ENCODE measurements at places on chromosomes 16 and 17. TPM values are rescaled to one million over a fixed set of nuclear protein-coding genes. Genes with fewer than 3 reads are reported as not detected.

MAP2K4 gene
- total RNA-seq = 21.7 TPM

TLCD3A gene
- 18.7 TPM for total RNA-seq

SNX11 gene
- total RNA-seq = 11.8 TPM

LGALS9C gene
- not detected for total RNA-seq

SLFN12L gene
- 0.91 TPM for total RNA-seq

LRRC37A2 gene
- total RNA-seq = 0.77 TPM

IL17C gene
- not detected for total RNA-seq

SPECC1 gene
- 38.8 TPM for total RNA-seq

KRT9 gene
- total RNA-seq = not detected

NOXO1 gene
- total RNA-seq = not detected

PERCC1 gene
- total RNA-seq = not detected

DPEP3 gene
- not detected for total RNA-seq

APOH gene
- not detected for total RNA-seq

PDILT gene
- not detected for total RNA-seq

PRR35 gene
- not detected for total RNA-seq

LITAFD gene
- not detected for total RNA-seq

TBX2 gene
- 1.4 TPM for total RNA-seq

GRCh38 chr17:15274017-15274416 is 8.9 kb upstream of the PMP22 start:
- DNase-seq = no peak

DNA sequence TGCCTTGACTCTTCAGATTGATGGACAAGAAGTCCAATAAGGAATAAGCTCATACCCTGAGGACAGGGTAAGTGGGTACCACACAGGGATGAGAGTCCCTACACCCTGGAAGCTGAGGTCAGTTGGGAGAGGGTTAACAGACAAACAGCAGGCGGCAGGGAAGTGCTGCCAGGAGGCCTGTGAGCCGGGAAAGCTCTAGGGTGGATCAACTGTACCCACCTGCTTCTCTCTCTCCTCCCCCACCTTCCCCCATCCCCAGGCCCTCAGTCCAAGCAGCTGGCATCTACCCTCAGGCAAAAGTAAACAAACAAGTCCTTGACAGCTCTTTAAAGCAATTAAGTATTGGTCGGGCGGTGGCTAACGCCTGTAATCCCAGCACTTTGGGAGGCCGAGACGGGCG is 20.7 kb upstream of the MYLK3 start:
- no peak for DNase-seq

- DNase-seq = peak; percentile 6
These were observed 3.0 kb downstream of the CDH11 start for GRCh38 chr16:65118871-65119270.

DNA sequence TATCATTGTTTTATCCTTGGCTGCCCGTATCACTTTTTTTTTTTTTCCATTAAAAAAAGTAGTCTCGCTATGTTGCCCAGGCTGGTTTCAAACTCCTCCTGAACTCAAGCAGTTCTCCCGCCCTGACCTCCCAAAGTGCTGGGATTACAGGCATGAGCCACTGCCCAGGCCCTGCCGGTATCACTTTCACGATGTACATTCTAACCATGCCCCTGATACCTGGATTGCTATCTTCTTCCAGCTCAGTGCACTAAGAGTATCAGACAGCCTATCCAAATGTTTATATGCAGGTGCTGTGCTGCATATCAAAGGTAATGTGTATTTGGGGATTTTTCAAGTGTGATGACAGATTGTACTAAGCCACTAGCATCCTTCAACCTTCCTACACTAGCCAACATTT is 14.2 kb downstream of the MOSMO start:
- DNase-seq = no peak

- peak; percentile 10 for DNase-seq
These were observed 41.1 kb upstream of the CACNG3 start for GRCh38 chr16:24214992-24215391.

GRCh38 chr17:700504-701094 is 14.0 kb downstream of the VPS53 start:
- DNase-seq = no peak

DNA sequence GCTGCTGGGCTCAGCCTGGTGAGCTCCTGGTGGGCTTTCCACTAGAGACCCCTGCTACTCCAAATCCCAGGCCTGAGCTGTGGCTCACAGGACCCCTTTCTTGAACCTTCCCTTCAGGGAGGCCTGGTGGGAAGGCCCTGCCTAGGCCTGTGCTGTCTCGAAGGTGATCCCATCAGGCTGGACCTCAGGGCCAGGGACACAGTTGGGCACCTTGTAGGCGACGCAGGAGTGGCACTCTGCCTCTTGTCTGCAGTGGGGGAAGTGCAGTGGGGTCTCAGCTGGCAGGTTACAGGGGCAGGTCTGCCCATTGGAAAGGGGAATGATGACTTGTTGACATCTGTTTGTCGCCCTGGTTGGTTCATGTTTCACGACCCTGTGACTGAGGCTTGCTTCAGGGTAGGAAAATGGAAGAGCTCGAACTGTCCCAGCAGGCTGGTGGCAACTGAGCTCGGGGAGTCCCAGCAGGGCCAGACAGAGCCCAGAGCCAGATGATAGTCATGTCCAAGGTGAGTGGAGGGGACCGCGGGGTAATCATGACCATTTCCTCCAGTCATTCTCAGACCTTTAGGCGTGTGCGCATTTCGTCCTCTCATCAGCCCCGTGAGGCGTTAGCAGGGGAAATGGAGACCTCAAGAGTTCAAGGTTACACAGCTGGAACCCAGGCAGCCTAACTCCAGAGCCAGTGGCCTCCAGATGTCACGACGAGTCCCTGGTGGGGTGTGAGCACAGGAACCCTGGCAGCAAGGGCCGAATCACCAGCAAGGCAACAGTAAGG is 11.3 kb downstream of the CMIP start:
- no peak for DNase-seq

DNA sequence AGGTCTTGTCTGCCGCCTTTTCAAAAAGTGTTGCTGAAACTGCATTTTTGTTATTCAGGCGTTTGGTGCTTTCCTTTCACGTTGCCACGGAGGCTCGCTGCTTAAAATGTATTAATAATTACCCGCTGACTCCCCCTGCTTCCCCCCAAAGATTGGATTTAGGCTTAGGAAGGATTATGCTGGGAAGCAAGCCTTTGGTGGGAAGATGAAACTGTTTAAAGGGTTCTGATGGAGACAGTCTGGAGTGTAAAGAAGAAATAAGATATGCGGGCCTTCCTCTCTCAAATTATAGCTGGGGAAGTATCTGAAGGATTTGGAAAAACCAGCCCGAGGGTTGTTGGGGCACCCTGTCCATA is 1.1 kb downstream of the KSR1 start:
- DNase-seq = no peak

DNA sequence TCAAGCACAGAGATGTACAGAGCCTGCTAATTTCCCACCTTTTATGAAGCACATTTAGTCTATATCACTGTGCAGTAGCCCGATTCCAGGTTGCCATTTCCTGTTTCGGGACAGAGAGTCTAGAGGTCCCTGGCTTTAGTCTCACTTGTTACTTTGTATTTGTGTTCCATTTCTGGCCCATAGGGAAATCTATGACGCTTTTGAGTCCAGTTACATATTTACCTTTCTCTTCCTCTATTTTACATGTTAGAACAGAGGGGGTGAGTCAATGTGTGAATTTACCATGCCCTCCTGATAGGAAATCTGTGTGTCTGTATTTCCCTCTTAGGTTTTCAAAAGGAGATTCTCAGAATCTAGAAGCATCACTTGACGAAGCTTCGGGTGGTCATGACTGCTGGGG is 227.1 kb upstream of the ZFHX3 start:
- no peak for DNase-seq

GRCh38 chr17:39772415-39772814 is 34.7 kb downstream of the GRB7 start:
- no peak for DNase-seq

DNA sequence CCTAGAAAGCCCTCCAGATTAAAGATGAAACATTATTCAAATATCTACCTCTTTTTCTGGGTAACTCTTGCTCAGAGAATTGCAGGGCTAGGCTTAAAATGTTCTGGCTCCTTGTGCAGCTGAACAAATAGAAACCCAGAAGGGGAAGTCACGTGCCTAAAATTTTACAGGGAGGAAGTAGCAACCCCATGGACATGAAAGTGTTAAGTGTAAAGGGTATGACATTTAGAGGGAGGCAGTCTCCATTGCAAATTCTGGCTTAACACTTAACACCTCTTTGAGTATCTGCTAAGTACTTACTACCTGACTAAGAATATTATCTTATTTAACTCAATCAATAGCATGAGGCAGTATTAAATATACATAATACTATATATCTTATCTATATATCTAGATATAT is 376.1 kb upstream of the ERCC4 start:
- no peak for DNase-seq

- no peak for DNase-seq
These were observed 36.0 kb downstream of the ZFP90 start for GRCh38 chr16:68575082-68575481.

DNA sequence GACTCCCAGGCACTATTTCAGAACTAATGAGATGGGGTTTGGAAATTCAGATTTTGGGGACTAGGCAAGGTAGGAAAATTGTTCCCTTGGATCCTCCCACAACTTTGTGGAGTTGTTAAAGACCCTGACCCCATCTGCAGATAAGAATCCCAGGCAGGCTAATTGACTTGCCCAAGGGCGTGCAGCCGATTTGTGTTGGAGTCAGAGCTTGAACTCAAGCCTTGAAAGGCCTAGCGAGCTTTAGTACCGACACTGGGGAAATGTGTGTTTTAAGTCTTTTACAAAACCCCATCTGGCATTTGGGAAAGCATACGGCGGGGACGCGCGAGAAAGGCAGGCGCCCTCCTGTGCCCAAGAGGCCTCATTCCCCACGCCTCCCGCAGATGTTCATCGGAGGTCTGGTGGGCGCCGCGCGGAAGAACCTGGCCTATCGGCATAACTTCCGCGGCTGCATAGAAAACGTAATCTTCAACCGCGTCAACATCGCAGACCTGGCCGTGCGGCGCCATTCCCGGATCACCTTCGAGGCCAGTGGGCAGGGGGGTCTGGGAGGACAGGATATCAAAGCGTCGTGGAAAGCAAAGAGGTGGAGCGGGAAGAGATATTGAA is 4.3 kb downstream of the CNTNAP1 start:
- DNase-seq = no peak

- peak; percentile 40 for DNase-seq
These were observed 145.3 kb upstream of the CDH13 start for GRCh38 chr16:82481455-82481854.

GRCh38 chr17:62793919-62794665 is 14.0 kb downstream of the MARCHF10 start:
- no peak for DNase-seq

DNA sequence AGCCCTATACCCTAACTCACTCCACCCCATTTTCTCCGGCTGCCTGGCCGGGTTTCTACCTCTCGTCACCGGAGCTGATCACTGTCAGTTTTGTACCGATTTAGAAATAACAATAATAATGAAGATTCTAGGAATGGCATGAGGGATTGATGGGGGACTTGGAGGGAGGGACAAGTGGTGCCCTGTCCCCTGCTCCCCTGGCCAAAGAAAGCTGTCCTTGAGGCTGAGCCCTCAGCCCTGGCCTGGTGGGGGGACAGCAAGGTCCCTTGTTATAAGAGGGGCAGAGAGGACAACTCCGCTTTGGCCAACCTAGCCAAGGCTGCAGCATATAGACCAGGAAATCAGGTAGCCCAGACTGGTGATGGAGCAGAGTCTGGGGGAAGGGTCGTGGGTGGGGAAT is 10.5 kb downstream of the GAS2L2 start:
- no peak for DNase-seq

DNA sequence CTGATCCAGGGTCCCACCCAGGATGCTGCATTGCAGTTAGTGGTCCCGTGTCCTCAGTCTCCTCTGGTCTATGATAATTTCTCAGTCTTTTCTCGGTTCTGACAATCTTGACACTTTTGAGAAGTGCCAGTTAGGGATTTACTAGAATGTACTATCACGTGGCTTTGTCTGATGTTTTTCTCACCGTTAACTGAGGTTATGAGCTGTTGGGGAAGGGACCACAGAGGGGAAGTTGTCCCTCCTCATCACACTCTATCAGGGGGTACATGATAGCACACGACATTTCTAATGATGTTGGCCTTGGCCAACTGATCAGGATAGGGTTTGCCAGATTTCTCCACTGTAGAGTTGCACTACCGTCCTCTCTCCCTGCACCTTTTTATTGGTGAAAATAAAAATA is 250.9 kb upstream of the SDK2 start:
- DNase-seq = no peak

- peak; percentile 52 for DNase-seq
These were observed 33.0 kb upstream of the SEC14L1 start for GRCh38 chr17:77107506-77108433.

DNA sequence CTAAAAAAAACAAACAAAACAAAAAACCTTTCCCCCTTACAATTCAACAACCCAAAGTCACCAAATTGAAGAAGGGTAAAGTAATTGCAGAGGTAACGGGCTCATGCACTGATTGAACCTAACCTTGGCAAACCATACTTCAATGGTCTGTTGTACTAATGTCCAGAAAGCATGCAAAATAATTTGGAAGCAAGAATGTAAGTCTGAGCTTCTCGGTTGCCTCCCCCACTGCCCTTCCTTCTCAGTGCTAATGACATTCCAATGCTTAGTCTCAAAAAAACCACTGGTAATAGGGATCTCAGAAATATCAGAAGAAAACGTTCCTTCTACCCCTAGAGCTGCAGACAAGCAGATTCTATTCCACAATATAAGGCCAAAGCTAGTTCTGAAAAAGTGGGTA is 15.8 kb downstream of the KRABD2 start:
- DNase-seq = no peak

DNA sequence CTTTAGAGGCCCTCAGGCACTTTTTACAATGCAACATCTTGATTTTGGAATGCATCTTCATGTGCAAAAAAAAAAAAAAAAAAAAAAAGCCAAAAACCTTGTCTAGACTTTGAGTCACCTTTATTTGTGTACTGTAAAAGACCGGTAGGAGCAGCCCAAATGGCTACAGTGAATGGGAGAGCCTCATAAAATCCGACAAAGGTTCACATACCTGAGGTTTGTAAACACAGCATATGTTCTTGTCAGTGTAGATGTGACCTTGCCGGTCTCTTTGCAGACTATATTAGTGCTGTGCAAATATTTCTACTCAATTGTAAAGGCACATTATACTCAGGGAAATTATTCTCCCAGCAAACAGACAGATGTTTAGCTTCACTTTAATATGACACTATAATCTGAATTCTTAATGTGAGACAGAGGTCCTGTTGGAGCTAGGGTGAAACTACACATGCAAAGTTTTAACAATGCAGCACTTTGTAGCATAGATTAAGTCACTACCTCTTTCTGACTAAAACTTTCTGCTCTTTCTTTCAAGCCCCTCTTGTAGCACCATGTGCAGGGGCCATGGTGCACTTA is 211.3 kb downstream of the CA10 start:
- DNase-seq = no peak

GRCh38 chr17:71503710-71504465 is 616.9 kb upstream of the SOX9 start:
- DNase-seq = no peak

GRCh38 chr16:49014277-49015224 is 267.1 kb downstream of the CBLN1 start:
- no peak for DNase-seq

GRCh38 chr17:72416905-72417304 is 296.1 kb downstream of the SOX9 start:
- no peak for DNase-seq

DNA sequence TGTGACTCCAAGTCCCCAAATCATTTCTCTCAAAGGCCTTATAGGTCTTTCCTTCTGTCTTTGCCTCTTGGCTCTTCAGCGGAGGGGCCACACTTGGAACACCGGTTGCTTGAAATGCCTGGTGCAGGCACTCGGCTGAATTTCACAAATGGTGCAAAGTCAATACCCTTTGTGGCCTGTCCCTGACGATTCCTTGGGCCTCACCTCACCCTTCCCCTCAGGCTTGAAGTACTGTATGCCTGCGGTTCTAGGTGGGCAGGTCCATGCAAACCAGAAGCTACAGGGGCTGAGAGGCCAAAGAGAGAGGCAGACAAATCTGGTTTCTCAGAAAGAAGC is 4.1 kb upstream of the B9D1 start:
- DNase-seq = no peak

Measured in Daoy (cell line).